ENCODE measurements at places on chromosomes 11 and 22. TPM values are rescaled to one million over a fixed set of nuclear protein-coding genes. Genes with fewer than 3 reads are reported as not detected.

The BSX gene
- total RNA-seq: not detected

The TNNT3 gene
- not detected for total RNA-seq

The PDE3B gene
- 11.2 TPM for total RNA-seq

The ART1 gene
- not detected for total RNA-seq

The RFPL2 gene
- total RNA-seq: not detected

The PATE3 gene
- not detected for total RNA-seq

The EI24 gene
- 107 TPM for total RNA-seq

The MS4A4E gene
- total RNA-seq: not detected

The KCNA4 gene
- total RNA-seq: 0.26 TPM

The HPX gene
- 0.83 TPM for total RNA-seq

The PNPLA5 gene
- under 0.01 TPM for total RNA-seq

The CHADL gene
- total RNA-seq: 3.1 TPM

The OR2AT4 gene
- not detected for total RNA-seq

The PPFIBP2 gene
- 31.3 TPM for total RNA-seq

The VSIG10L2 gene
- total RNA-seq: not detected

DNA sequence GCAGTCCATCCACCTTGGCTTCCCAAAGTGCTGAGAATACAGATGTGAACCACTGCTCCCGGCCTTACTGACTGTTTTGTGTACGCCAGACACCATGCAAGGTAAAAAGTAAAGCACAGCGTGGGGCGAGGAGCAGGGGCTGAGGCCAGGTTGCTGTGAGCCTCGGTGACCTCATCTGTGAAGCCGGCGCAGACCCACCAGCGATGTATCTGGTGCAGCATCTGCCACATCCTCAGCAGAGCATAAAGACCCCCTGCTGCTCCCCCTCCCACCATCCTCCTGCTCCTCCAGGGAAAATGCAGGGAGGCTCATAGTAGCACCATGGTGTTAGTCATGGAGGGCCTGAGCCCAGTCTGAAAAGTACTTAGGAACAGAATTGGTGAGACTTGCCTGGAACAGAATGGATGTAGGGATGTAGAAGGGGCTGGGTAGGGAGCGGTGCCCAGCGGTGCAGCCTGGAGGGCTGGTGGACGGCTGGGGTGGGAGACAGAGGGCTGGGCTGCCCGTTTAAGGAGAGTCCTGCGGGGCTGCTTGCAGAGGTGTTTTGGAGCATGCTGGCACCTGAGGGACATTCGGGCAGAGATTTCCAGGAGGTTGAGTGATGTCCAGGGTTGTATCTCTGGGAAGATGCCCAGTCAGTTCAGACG is 462.4 kb downstream of the BRD1 start:
- no peak for DNase-seq

DNA sequence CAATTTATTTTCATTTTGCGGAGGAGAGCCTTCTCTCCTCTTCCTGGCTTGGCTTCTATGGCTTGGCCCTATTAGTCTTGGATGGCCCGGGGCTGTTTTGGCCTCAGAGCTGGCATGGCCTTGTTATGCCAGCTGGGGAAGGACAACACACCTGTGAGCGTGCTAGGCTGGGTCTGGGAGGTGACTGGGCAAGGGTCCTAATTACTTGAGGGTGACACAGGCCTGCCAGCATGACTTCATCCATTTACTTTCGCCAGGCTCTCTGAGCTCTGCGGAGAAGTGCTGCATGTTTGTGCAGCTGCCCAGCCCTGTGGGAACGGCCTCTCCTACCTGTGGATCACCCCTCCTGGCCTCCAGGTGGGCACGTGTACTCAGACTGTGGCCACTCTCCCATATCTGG is 153.6 kb downstream of the SNX19 start:
- DNase-seq: no peak

- no peak for DNase-seq
Measured at GRCh38 chr11:104823657-104824056, 74.6 kb downstream of the CASP12 start.

DNA sequence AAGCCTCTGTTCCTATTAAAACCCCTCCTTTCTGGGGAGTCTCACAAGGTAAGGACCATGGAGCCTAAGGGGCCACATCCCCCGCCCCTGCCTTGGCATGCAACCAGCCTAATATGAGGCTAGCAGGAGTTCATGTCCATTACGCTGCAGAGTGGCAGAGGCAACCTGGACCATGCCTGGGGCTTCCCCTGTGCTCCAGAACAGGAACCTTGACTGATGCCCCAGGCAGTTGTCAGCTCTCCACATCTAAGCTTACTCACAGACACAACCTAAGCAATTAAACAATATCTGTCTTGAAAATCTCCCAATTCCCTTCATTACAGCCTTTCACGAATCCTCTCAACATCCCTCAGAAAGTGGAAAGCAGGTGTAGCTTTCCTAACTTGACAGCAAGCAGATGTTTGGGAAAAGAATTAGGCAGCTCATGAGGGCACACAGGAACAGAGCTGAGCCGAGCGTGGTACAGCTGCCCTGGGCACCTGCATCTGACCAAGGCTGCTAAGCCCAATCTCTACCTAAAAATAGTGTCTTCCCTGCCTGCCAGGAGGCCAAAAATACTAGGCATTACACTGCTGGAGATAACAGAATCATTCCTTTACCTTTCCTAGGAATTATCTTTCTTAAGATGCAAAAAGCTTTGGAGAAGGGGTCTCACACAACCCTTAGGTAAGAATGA is 20.8 kb downstream of the C11orf71 start:
- no peak for DNase-seq

GRCh38 chr22:46366801-46367706 is 31.5 kb downstream of the TRMU start:
- no peak for DNase-seq

- DNase-seq: peak; percentile 97
Measured at GRCh38 chr11:3123761-3124733, 41.1 kb downstream of the OSBPL5 start.

DNA sequence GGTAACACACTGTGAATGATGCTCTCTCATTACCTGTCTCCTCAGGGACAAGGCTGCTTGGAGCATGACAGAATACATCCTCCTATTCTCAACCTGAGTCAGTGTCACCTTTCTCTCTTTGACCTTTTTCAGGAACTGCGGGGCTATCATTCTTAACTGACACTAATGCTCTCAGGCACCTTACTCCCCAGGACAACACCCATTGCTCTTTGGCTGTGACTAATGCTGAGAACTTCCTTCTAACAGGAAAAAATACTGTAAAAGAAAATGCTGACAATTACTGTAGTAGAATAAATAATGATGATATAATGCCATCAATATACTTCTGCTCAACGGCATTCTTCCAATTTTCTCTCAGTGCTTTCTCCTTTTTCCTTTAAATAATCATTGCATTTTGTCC is 2082.7 kb upstream of the RAG2 start:
- DNase-seq: no peak

DNA sequence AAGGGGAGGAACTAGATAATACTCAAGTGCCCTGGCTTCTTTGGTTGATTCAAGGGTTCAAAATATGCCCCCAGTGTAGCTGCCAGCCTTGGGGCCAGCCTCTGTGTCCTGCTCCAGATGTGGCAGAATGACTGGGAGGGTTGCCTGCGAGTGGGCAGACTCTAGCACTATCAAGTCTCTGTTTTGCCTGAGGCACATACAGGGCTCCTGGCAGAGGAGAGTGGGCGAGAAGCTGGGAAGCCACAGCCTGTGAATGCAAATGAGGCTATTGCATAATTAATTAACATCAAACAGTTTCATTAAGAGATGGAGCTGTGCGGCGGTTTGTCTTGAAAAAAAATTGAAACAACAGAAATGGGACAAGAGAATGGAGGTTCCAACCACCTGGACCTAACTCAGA is 50.8 kb downstream of the BUD13 start:
- DNase-seq: no peak

GRCh38 chr11:31005202-31005601 is 364.3 kb downstream of the DCDC1 start:
- DNase-seq: no peak

GRCh38 chr11:101996111-101996510 is 51.1 kb upstream of the CFAP300 start:
- DNase-seq: no peak

- no peak for DNase-seq
Measured at GRCh38 chr11:7428196-7428595, 57.1 kb upstream of the OLFML1 start.

- no peak for DNase-seq
Measured at GRCh38 chr11:295351-296170, 3.8 kb downstream of the IFITM5 start.

DNA sequence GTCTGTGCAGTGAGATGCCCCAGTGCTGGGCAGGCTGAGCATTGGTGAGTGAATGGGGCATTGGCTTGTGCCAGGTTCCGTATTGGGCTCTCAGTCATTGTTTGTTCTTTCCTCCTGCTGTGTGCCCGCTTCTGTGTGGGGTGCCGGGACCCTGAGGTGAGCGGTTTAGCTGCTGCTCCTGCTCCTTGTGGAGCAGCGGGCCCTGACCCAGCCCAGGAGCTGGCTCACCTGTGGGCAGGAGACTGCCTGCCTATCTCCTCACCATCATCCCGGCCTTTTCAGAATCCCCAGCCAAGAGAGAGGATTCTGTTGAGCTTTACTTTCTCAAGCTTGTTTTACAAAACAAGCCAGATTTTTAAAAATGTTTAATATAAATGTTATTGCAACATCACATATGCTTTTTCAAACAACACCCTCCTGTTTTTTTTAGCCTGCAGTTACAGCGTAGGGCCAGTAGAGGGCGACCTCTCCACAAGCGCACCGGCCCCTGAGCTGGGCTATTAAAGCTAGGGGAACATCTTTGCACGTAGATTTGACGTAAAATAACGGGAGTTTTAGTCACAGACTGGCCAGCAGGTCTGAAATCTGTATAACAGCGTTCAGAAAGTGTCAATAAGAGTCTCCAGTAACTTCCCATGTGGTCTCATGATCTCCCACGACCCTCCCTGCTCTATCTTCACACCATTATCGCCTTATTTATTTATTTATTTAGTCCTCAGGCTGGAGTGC is 25.1 kb upstream of the RELT start:
- DNase-seq: peak; percentile 88

- peak; percentile 33 for DNase-seq
Measured at GRCh38 chr11:64887757-64888405, 9.5 kb upstream of the EHD1 start.

DNA sequence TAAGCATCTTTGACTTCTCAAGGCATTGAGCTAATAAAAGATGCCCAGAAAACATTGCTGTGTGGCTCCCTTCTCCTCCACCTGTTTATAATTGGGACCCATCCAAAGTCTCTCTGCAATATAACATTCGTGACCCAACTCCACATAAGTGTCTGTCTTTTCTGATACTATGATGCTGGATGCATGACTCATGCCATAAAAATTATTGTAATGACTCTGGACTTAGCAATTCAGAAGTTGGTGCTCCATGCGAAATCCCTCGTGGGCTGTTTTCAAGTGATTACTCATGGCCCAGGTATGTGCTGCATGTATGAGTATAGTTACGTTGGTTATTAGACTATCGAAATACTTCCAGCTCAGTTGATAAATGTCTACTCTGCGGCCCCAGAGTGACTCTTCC is 11.7 kb downstream of the FJX1 start:
- peak; percentile 100 for DNase-seq

GRCh38 chr11:83073258-83073657 is 1.6 kb upstream of the RAB30 start:
- no peak for DNase-seq

GRCh38 chr11:85628771-85629341 is 463 bp downstream of the TMEM126B start:
- DNase-seq: peak; percentile 10

- no peak for DNase-seq
Measured at GRCh38 chr11:134499990-134500389, 87.9 kb upstream of the B3GAT1 start.

GRCh38 chr22:21904250-21904789 is 36.9 kb upstream of the MAPK1 start:
- no peak for DNase-seq

- no peak for DNase-seq
Measured at GRCh38 chr22:50297510-50298265, 9.8 kb downstream of the PLXNB2 start.

Measured in fibroblast of lung (primary cell).